AG04450 (cell line): ENCODE measurements at places on chromosomes 6 and 20.

- DNase-seq: no peak
Observed at GRCh38 chr6:159836718-159837490, 36.8 kb downstream of the PNLDC1 start.

DNA sequence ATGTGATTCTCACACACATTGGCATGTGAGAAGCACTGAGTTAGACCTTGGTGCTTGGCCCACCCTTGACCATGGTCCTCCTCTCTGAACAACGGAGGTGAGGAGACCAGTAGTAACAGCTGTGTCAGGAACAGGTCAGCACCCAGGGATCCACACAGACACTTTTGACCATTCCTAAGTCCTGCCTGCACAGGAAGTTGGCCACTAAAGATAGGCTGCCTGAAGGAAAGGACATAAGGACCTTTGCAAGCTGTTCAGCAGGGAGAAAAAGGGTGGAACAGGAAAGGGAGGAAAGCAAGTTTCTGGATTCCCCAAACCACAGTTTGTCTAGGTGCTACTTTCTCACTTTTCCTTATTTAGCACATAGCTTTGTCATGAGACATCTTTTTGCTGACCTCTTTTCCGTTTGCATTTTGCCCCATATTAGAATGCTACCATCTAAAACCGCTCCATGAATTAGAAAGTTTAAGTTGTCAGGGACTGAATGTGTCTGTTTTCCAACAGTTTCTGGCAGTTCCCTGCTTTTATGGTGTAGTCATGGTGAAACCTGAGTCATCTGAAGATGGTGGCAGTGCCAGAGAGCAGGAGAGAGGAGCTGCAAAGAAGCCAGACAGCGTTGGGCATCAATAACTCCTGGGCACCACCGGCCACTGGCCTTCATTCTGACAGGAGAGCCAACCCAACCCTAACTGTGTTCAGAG, 1.1 kb upstream of the CD109 start:
- no peak for DNase-seq

DNA sequence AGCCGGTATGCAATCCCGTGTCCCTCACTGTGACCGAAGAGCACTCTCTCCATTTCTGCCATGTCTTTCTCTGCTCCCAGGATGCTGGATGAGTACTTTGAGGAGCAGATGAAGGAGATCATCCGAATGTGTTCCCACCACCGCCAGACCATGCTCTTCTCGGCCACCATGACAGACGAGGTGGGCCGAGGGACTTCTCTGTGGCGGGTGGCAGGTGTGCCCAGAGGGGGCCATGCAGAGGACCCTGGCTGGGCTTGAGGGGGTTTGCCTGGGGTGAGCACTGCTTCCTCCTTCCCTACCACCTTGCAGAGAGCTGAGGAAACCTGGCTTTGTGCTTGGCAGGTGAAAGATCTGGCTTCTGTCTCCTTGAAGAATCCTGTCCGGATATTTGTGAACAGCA, 14.0 kb downstream of the DDX27 start:
- no peak for DNase-seq

- no peak for DNase-seq
Observed at GRCh38 chr6:116165596-116165995, 39.7 kb upstream of the COL10A1 start.

- peak; percentile 16 for DNase-seq
Observed at GRCh38 chr20:63628246-63628975, 1.5 kb upstream of the GMEB2 start.

- peak; percentile 91 for DNase-seq
Observed at GRCh38 chr6:135922174-135922573, 70.7 kb downstream of the PDE7B start.

- DNase-seq: no peak
Observed at GRCh38 chr6:116459927-116460326, 1.2 kb upstream of the CALHM6 start.

GRCh38 chr20:11905460-11906179, 12.1 kb upstream of the BTBD3 start:
- no peak for DNase-seq

DNA sequence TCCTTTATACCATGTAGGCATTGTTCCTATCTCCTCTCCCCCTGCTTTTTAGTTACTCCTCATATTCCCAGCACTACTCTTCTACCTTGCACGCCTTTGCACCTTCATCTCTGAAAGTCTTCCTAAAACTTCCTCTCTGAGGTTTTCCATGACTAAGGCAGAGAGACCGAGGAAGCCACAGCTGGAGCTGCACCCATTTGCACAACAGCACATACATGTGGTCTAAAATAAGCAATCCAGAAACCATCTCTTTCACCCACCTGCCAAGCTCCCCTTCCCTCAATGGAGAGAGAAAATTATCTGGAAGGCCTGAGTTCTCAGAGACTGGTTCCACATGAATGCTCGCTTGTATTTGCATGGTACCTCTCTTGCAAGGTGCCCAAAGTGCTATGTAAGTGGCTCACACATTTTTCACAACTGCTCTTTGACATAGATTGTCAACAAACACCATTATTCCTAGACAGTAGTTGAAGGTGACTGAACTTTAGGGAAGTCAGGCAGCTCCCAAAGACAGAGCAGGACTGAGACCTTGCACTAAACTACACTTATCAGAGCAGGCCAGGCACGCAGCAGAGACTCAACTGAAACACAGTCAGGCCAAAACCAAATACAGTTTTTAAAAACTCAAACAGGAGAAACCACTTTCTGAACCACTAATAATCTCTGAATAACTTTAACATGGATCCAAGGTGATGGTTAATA, 313.2 kb downstream of the TFAP2A start:
- no peak for DNase-seq

DNA sequence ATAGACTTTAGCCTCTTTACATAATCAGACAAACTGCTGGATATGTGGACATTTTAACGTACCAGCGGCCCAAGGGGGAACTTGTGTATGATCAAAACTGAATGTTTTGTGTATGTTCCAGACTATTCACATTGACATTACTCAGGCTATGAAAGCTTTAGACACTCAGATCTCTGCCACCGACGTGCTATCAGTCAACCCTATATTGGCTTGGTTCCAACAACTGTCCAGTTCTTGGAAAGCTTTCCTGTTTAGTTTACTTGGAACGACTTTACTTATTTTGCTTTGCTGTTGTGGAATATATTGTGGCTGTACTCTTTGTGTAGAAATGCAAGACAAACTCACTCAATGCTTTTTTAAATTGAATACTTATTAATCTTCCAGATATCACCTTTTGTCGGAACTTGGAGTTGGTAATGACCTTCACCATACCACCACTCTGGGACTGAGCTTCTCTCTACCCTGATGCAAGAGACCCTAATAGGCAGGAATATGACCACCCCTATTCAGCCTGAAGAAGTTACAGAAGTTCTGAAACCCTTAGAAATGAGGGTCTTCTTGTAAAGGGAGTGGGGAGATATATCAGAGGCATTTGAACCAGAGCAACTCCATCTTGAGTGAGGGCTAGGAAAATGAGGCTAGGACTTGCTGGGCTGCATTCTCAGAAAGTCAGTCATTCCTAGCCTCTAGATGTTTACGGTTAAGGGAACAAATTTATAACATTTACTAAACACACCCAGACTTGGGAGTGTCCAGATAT, 49.0 kb upstream of the PAX1 start:
- DNase-seq: no peak

DNA sequence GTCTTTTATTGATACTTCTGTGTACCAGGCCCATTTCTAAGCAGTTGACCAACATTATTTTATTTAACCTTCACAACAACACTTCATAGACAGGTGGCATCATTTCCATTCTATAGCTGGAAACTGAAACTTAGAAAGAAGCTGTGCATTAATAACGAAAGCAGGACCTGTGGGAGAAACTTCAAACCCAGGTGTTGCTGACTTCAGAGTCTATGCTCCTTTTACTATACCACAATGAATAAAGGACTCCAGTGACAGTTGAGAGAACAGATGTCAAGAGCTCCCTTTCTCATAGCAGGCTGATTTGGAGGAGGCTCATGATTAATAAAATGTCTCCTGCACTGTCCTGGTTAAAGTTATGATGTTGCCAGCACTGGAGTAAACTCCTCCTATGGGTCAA, 56.6 kb upstream of the POU3F2 start:
- no peak for DNase-seq

GRCh38 chr6:81304466-81304865, 448.0 kb downstream of the TENT5A start:
- no peak for DNase-seq

GRCh38 chr6:151330130-151330696, 61.1 kb downstream of the ZBTB2 start:
- peak; percentile 77 for DNase-seq

DNA sequence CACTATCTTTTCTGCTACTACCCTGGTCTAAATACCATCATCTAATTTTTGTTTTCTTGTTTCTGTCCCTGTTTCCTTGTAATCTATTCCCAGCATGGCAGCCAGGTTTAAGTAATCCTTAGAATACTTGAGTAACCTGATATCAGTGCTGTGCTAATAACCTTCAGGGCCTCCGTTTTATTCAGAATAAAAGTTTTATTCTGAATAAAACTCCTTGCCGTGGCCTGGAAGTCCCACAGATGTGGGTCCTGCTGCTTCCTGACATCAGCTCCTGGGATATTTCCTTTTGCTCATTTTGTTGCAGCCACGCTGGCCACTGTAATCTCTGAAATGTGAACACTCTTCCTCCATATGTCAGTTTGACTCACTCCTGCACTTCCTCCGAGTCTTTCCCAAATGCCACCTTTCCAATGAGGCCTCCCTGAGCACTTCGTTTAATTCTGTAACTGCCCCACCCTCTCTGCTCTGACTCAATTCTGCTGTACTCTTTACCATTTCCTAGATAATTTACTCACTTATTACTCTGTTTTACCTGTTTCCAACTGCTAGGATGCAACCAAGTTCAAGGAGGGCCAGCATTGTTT, 114.0 kb upstream of the FOXA2 start:
- no peak for DNase-seq

DNA sequence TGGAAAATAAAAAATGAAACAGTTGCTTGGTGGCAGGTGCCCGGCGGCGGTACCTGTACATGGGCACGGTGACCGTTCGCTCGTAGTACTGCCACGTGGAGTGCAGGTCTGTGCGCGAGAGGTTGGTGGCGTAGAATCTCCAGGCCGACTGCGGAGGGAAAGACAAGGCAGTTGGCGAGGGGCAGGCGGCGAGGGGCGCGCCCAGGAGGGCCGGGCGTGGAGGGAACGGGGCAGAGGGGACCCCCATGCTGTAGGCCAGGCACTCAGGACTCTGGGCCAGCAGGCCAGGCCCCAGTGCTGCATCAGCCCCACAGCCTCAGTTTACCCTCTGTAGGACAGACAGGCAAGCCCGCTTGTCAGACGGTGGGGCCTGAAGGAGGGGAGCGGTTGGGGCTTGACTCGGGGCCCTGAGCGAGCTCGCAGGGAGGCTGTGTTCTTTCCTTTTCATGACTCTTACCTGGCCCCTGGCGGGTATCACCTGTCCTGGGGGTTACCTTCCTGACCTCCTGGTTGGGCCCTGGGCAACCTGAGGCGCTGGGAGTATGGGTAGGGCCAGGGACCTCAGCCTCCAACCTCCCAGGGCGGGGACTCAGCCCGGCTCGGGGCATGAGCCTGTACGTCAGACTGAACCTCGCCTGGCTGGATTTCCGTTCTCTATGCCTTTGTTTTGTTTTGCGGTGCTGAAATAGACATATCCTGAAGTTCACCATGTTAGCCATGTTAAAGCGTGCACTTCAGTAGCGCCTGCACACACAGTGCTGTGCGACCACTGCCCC, 38.5 kb downstream of the KCNQ2 start:
- no peak for DNase-seq

- DNase-seq: no peak
Observed at GRCh38 chr6:35453236-35453635, 1.1 kb downstream of the FANCE start.

DNA sequence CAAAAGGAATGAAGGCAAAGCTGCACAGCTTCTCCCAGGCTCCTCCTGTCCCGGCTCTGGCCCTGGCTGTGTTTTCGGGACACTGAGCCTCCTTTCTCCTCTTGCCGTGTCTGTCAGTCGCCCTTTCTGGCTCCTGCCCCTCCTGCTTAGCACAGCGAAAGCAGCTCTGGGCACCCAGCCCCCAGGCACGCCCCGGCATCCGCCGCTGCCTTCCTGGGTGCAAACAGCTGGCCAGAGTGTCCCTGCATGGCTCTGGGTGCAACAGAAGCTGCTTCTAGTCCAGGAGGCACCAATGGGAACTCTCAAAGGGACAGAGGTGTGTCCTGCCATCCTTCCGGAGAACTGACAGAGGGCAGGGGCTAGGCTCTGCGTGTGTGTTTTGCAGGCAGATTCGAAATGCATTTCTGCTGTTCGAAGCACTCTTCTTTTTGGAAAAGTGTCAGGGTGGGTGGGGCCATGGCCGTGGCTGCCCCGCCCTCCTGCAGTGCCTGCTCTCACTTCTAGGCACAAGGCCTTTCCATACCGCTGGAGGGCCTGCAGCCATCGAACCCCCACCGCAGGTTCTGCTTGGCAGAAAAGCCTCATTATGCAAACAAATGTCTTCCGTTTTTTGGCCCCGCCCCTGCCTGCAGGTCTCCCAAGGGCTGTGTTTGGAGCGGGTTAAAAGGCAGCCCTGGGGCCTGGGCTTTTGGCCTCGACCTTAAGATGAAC, 15.5 kb downstream of the COL9A3 start:
- DNase-seq: no peak

- DNase-seq: no peak
Observed at GRCh38 chr6:158231551-158232315, 63.6 kb downstream of the GTF2H5 start.

DNA sequence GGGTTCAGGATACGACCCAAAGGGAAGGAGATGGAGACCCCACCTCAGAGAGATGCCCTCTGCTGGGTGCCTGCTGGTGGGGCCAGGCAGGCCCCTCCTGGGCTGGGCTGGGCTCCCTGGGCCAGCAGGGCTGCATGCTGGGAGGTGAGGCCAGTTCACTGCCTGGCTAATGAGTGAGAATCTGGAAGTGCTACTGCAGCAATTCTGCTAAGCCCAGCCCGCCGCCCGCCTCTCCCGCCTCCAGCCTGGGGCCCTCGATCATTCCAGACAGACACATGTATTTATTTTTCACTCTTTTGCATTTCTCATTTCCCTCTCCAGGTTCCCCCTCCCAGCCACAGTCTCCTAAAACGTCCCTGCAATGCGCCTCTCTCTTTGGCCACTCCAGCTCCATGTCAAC, 79.6 kb downstream of the CDH22 start:
- DNase-seq: no peak
